Activated CD8-positive, alpha-beta T cell treated with anti-CD3 and anti-CD28 coated beads, Interleukin-2, amount 10 ng/mL, durations not matched to agents 7 days and 5 days (primary cell): ENCODE measurements at places on chromosomes 7 and 10. TPM values are rescaled to one million over a fixed set of nuclear protein-coding genes. Genes with fewer than 3 reads are reported as not detected.

CABCOCO1 gene
- not detected for total RNA-seq

COL28A1 gene
- not detected for total RNA-seq

KLF14 gene
- total RNA-seq = not detected

TMEM72 gene
- total RNA-seq = not detected

DNA sequence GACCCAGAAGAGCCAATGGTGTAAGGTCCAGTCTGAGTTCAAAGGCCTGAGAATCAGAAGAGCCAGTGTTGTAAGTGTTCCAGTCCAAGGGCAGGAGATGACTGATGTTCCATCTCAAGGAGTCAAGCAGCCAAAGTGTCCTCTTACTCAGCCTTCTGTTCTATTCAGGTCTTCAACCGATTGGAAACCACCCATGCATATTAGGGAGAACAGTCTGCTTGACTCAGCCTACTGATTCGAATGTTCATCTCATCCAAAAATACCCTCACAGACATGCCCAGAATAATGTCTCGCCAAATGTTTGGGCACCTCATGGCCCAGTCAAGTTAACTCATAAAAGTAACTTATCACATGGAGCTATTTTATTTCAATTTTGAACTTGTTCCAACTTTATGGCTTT is 2.9 kb upstream of the WDFY4 start:
- DNase-seq = no peak

GRCh38 chr7:105940109-105940508 is 23.0 kb upstream of the CDHR3 start:
- no peak for DNase-seq

GRCh38 chr7:129073738-129074137 is 18.8 kb upstream of the TNPO3 start:
- no peak for DNase-seq

- no peak for DNase-seq
These were observed 4.9 kb downstream of the RADIL start for GRCh38 chr7:4878336-4879335.

DNA sequence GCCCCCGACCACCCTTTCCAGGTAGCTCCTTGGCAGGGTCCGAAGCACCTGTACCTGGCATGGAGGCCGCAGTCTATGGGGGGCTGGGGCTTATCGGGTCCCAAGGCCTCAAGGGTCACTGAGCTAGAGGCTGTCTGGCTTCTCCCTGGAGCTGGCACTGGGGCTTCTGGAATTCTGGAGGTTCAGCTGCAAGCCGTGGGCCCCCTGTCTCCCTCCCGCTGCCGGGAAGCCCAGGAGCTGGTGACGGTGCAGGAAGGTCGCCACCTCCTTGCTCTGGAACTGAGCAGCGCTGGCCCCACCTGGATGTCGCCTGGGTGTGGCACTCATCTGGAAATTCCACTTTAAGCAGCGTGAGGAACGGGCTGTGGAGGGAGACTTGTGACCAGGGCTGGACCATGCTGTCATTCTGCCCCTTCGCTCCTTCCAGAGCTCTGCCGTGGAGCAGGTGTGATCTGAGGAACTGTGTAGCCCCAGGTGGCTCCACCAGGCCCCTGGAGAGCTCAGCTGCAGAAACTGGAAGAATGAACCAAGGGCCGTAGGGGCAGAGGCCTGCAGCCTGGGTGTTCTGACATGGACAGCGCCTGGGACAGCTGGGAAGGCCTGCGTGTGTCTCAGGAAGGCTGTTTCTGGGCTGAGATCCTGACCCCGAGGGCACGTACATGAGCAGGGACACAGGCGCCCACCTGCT is 129.7 kb upstream of the PPP2R2D start:
- DNase-seq = no peak

DNA sequence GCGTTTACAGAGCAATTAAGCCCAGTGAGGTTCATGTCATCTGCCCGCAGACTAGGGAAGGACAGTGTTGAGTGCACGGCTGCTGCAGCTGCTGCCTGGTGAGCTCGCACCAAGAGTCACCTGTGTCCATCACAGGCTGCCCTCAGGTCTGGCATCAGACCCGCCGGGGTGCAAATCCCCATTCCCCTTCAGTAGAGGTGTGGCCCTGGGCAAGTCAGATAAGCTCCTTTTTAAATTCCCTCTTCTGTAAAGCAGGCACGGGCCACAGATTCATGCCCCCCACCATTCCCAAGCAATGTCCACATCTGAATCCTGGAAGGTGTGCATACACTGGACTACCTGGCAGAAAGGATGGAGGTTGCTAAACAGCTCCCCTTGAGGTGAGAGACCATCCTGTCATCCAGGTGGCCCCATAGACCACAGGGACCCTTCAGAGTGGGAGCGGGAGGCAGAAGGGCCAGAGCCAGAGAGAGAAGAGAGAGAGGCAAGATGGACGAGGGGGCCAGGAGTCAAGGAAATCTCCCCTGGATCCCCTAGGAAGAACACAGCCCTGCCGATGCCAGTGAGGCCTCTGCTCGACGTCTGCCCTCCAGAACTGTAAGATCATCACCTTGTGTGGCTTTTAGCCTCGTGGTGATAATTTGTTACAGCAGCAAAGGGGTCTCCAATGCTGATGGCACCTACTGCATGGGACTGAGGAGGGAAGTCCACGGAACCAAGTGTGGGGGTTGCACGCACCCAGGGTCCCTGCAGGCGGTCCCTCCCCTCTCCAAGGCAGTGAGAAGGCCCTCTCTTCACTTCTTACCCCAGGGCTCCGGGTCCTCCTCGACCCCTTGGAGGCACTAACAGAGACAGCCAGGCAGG is 168.8 kb downstream of the TCERG1L start:
- DNase-seq = no peak
